Cardiac muscle cell (in vitro differentiated cells and primary cell): ENCODE measurements at places on chromosomes 4 and X. TPM values are rescaled to one million over a fixed set of nuclear protein-coding genes. Genes with fewer than 3 reads are reported as not detected.

Gene SPANXD
- not detected in 2 replicates for polyA plus RNA-seq

Gene KLHL13
- 13.8 and 29.3 TPM in 2 replicates for polyA plus RNA-seq

Gene ATP2B3
- 0.06 and 0.42 TPM in 2 replicates for polyA plus RNA-seq

Gene ZNF157
- 1.00 TPM in 1 of 2 replicates, not detected in the other for polyA plus RNA-seq

Gene NXT2
- polyA plus RNA-seq: 5.7 and 7.2 TPM in 2 replicates

Gene NSUN7
- 3.4 and 12.4 TPM in 2 replicates for polyA plus RNA-seq

Gene ZNF275
- polyA plus RNA-seq: 3.6 and 8.8 TPM in 2 replicates

Gene FDCSP
- polyA plus RNA-seq: not detected in 2 replicates

Gene ERCC6L
- 2.4 TPM in 2 replicates for polyA plus RNA-seq

Gene IRS4
- polyA plus RNA-seq: not detected in 2 replicates

Gene QRFPR
- polyA plus RNA-seq: 2.0 and 2.6 TPM in 2 replicates

Gene ZNF141
- 10.9 and 14.2 TPM in 2 replicates for polyA plus RNA-seq

Gene EXOC1
- polyA plus RNA-seq: 17.9 and 20.9 TPM in 2 replicates

Gene FANCB
- 1.7 TPM in 1 of 2 replicates, not detected in the other for polyA plus RNA-seq

Gene IL1RAPL2
- polyA plus RNA-seq: not detected in 2 replicates

Gene HSFX2
- 0.43 TPM in 1 of 2 replicates, not detected in the other for polyA plus RNA-seq

Gene KIAA1210
- not detected in 2 replicates for polyA plus RNA-seq

Gene CXCL1
- not detected in 2 replicates for polyA plus RNA-seq

Gene ASB11
- 0.66 and 1.7 TPM in 2 replicates for polyA plus RNA-seq

Gene DDX53
- not detected in 2 replicates for polyA plus RNA-seq

Gene ANOS1
- 10.4 and 17.6 TPM in 2 replicates for polyA plus RNA-seq

Gene GRPR
- 0.21 and 0.52 TPM in 2 replicates for polyA plus RNA-seq

Gene ALPK1
- 0.56 and 1.6 TPM in 2 replicates for polyA plus RNA-seq

Gene PCYT1B
- polyA plus RNA-seq: 17.2 and 25.5 TPM in 2 replicates

Gene GUCY1A1
- 92.9 and 111 TPM in 2 replicates for polyA plus RNA-seq

Gene CNKSR2
- polyA plus RNA-seq: 1.5 and 3.7 TPM in 2 replicates

Gene H2BW2
- polyA plus RNA-seq: not detected in 2 replicates

Gene TMEM154
- polyA plus RNA-seq: 0.21 and 1.0 TPM in 2 replicates

Gene TRPC5OS
- polyA plus RNA-seq: not detected in 2 replicates

Gene F11
- not detected in 2 replicates for polyA plus RNA-seq

Gene BEX1
- polyA plus RNA-seq: 96.5 and 166 TPM in 2 replicates

Gene HTT
- 9.7 and 11.4 TPM in 2 replicates for polyA plus RNA-seq

Gene DCHS2
- polyA plus RNA-seq: not detected in 2 replicates
